ENCODE measurements at places on chromosomes 2 and 18.

GRCh38 chr2:188403676-188404075 is 112.0 kb downstream of the GULP1 start:
- DNase-seq: no peak

DNA sequence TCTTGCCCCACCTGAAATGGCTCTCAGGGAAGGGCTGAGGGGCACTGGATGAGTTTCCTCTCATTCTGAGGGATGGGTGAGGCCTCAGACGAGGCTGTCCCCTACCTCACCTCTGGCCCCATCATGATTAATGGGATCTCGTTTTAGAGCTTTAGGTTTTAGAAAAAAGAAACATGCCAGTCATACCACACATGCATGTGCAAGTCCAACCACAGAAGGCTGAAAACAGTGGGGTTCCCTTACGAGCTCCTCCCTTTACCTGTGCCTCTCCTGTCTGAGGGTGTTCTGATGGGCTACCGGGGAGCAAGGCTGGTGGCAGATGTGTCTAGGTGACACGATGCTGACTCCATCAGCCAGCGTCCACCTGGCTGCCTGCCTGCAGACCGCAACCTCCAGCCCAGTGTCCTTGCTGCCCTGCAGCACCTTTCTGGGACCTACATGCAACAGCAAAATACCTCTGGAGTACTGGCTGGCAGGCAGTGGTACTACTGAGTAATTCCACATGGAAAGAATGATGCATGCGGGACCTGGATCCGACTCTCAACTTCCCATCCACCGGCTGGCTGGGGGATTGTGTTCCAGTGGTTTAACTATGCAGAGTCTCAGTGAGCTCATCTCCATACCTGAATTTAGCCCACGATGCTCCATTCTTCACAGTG is 9.1 kb upstream of the LYPD6B start:
- DNase-seq: no peak

- no peak for DNase-seq
Measured at GRCh38 chr2:241050624-241051577, 51.2 kb downstream of the MTERF4 start.

GRCh38 chr2:26609205-26609631 is 31.9 kb downstream of the CIB4 start:
- no peak for DNase-seq

GRCh38 chr2:2014251-2014771 is 270.0 kb upstream of the PXDN start:
- no peak for DNase-seq

All from stimulated activated CD4-positive, alpha-beta T cell treated with anti-CD3 and anti-CD28 coated beads, Interleukin-4, amount 100 ng/mL, for 1 hour (primary cell).